ENCODE measurements at places on chromosomes 11 and 22.

- no peak for DNase-seq
These were observed 4.0 kb downstream of the ALG12 start for GRCh38 chr22:49914256-49914655.

- DNase-seq, result no peak
These were observed 27.9 kb downstream of the GUCY1A2 start for GRCh38 chr11:106990331-106990730.

- DNase-seq, result no peak
These were observed 17.3 kb upstream of the RAG1 start for GRCh38 chr11:36550385-36551115.

- peak; percentile 51 for DNase-seq
These were observed 31.7 kb downstream of the PGM2L1 start for GRCh38 chr11:74366576-74366975.

GRCh38 chr11:1521382-1522080, 35.0 kb upstream of the MOB2 start:
- DNase-seq, result no peak

DNA sequence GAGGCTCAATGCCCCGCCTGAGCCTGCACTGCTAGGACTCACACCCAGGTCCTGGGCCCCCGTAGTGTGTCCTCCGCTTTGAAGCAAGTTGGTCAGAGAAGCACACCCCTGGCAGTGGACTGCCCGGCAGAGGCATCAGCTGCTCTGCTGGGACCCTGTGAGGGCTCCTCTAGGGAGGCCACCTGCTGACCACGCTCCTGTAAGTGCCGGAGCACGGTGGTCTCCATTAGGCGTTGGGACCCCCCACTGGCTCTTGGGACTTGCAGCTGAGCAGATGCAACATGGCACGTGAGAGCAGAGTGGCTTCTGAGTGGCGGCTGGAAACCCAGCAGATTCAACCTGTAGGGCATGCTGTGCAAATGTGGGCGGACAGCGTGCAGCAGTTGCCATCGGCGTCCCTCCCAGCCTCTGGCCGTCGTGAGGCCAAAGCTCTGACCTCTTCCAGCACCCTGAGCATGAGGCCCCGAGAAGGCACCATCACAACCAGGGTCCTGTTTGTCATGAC, 16.9 kb downstream of the MRGPRG start:
- DNase-seq, result no peak

DNA sequence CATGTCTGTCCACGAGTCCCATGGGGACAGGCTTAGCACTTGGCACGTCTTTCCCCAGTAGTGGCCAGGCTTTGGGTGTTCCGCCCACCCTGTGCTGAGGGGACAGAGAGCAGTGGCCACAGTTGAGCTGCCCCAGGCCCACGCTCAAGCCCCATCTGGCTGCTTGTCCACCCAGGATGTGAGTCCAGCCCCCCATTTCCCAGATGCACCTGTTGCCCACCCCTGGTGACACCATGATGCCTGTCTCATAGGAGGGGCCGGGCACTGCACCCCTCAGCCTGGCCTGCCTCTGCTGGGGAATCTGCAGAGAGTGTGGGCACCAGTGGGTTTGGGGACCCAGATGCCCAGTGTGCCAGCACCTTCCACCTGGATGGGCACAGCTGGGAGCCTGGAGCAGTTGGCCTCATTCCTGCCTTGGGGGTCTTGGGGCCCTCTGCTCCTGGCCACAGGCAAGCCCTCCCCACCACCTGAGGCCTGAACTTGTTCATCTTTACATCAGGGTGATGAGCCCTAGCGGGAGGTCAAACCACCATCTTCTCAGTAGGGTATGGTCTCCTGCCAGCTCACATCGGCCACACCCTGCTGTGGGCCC, 5.7 kb downstream of the SIGIRR start:
- DNase-seq, result no peak

GRCh38 chr11:94849839-94850238, 81.7 kb downstream of the AMOTL1 start:
- DNase-seq, result no peak

DNA sequence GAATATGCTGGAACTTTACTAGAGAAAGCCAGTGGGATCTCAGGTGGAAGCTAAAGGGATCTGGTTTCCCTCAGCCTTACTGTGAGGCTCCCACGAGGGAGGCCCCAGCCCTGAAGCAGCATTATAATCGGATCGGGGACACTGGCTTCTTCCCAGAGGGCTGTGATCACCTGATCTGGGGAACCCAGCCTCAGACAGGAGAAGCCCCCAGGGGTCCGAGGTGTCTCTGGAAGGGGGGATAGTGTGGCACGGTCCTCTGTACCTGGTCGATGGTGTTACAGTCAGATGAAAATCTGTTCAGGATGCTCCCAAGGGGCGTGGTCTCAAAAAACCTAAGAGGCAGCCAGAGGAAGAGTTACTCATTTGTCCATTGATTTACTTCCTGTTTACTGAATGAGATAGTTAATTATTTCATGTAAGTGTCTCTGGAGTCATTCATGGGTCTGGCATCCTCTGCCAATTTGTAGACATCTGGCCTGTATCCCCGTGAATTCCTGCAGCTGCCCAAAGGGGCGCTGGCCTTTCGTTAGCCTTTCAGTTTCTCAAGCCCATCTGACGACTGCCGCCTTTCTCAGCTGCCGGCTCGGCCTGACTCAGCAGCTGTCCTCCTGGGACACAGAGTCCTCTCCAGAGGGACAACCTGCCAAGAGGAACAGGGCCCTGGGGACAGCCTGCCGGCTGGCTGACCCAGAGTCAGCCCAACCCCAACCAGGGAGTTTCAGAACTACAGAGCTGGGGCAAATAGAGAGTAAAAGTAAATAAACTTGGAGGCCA, 17.0 kb upstream of the KCNJ11 start:
- peak; percentile 20 for DNase-seq

DNA sequence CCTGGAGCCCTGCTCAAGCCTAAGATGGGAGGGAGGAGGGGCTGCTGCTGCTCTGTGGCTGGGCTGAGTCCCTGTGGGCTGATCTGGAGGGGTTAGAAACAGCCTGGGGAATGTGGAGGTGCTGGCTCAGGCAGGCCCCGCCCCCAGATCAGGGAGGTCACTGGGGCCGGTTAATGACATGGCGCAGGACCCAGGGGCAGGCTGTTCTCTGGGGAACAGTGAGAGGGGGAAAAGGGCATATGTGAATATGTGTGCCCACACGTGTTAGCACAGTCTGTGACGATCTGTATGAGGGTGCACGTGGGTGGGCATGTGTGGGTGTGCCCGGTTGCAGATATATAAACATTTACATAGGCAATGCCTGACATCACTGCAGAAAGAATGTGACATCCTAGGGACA, 143.5 kb downstream of the MIAT start:
- DNase-seq, result peak; percentile 8

- no peak for DNase-seq
These were observed 328.0 kb downstream of the MN1 start for GRCh38 chr22:27473533-27473932.

- no peak for DNase-seq
These were observed 4.1 kb downstream of the MIF start for GRCh38 chr22:23898006-23898974.

- no peak for DNase-seq
These were observed 184.1 kb upstream of the SYT13 start for GRCh38 chr11:45470151-45470793.

GRCh38 chr11:83194281-83195142, 1.0 kb downstream of the ANKRD42 start:
- peak; percentile 78 for DNase-seq

DNA sequence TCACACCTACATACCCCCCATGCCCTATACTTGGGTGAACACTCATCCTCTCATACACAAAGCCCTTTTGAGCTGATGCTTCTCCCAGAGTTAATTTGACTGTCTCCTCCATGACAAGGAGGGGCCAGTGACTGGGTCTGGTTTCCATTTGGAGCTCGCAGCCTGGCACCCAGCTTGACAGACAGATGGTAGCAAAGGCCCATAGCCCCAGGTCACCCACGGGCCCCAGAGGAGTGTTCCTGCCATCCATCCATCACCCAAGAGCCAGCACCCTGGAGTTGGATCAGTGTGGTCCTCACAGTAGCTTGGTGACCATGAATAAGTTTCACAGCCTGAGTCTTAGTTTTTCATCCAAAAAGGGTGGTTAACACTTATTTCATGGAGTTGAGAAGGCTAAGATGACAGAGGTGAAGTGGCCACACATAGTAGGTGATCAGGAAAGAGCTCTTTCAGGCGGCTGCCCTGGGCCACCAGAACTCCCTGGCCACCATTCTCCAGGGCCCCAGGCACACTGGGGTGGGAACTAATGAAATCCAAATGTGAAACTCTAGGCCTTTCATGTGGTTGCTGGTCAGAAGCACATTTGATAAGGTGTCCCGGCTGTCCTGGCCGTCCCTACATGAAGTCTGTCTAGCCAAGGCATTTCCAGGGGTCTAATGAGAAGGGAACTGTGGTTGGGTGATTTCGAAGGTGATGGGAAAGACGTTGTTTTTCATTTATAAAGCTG, 42.4 kb downstream of the LIF start:
- DNase-seq, result no peak

DNA sequence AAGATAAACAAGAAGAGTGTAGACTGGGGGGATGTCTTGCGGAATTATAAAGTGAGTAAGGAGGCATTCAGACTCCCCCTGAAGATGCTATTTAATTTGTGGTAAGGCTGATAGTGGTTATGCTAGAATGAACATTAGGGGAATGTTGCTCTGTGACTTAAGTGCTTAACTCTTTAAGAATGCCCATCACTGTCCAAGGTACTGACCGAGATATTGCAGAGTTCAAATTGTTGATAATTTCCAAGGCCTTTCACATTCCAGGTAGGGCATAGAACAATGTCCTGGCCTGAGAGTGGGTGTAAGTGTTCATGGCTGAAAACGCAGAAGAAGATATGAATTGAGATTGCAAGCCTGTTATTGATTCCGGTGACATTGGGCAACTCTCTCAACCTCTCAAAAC, 90.3 kb upstream of the SEZ6L start:
- DNase-seq, result no peak

- DNase-seq, result no peak
These were observed 12.6 kb upstream of the IL18BP start for GRCh38 chr11:71986131-71986530.

DNA sequence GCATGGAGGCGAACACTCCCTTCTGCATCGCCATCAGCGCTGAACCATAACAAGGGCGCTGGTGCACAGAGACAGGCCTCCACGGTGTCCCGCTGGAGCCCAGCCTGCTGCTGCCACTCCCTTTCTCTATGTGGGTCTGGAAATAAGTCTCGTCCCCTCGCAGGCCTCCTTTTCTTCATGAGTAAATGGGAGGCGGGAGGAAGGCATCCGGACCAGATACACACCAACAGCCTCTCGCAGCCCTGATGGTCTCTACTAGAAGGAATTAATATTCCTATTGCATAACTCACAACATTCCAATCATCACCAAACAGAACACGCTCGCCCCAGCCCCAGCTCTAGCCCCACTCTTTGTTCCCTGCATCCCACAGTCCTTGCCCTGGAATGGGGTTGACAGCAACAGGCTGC, 14.9 kb downstream of the RASD2 start:
- peak; percentile 10 for DNase-seq

- no peak for DNase-seq
These were observed 16.9 kb downstream of the MS4A6A start for GRCh38 chr11:60165951-60166350.

- DNase-seq, result no peak
These were observed 4.4 kb downstream of the NDUFV1 start for GRCh38 chr11:67611165-67611564.

- DNase-seq, result no peak
These were observed 581 bp upstream of the AP5B1 start for GRCh38 chr11:65781152-65781961.

GRCh38 chr11:93743291-93743690, 1.8 kb downstream of the C11orf54 start:
- DNase-seq, result no peak

DNA sequence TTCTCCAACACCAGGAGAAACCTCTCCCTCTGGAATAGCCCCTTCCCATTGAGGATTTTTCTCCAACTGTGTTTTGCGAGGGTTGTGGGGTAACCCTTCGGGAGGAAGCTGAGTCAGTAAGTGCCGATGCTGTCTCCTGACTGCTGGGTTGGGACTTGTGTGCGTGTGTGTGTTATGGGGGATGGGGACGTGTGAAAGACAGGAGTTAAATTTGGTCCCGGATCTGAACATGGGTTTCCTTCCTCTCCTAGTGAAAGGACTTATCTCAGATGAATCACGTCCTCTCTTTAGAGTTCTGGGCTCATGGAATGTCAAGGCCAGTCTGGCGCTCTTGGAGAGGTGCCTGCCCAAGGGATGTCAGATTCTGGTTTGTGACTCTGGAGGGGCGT, 33.3 kb downstream of the KIAA1671 start:
- peak; percentile 78 for DNase-seq

- no peak for DNase-seq
These were observed 281.6 kb downstream of the TBC1D22A start for GRCh38 chr22:47043835-47044721.

- peak; percentile 46 for DNase-seq
These were observed 27.8 kb upstream of the ZNRF3 start for GRCh38 chr22:28855355-28856094.

GRCh38 chr11:119194811-119195440, 9.7 kb downstream of the NHERF4 start:
- no peak for DNase-seq

- no peak for DNase-seq
These were observed 13.8 kb downstream of the CABP7 start for GRCh38 chr22:29733362-29734201.

DNA sequence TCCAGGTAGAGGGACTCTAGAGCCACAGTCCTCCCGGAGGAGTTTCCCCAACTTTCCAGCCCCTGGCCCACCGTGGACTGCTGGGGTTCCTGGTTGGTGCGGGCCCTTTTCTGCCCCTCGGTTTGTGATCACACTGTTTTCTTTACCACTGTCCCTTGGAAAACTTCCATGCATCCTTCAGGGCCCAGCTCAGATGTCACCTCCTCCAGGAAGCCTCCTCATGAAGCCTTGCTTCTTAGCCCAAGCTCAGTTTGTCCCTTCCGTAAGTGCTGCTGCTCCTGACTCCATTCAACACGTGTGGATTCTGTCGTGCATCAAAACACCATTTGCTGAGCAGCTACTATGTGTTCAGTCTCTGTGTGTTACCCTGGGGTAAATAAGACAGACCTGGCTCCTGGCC, 15.9 kb upstream of the TPCN2 start:
- DNase-seq, result no peak

DNA sequence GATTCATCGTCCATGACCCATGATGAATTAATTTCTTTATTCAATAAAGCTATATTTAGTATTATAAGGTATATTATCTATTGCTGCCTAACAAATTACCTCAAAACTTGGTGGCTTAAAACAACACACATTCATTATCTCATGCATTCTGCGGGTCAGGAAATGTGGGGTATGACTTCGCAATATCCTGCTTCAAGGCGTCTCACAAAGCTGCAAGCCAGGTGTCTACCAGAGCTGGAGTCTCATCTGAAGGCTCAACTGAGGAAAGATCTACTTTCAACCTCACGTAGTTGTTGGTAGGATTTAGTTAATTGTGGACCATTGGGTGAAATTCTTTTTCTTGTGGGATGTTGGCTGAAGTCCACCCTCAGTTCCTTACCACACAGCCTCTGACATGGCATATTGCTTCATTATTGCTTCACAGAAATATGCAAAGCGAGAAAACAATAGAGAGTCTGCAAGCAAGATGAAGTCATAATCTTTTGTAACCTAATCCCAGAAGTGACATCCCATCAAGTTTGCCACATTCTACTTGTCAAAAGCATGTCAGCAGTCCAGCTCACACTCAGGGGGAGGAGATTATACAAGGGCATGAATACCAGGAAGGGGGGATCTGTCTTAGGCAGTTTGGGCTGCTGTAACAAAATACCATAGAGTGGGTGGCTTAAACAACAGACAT, 45.1 kb downstream of the KREMEN1 start:
- no peak for DNase-seq
